ENCODE measurements at places on chromosomes 13 and 19.
A peak's percentile ranks its signal among the peaks of the same experiment; 100 is the strongest.

- DNase-seq = no peak
These were observed 25.2 kb upstream of the PDCD5 start for GRCh38 chr19:32555786-32556185.

DNA sequence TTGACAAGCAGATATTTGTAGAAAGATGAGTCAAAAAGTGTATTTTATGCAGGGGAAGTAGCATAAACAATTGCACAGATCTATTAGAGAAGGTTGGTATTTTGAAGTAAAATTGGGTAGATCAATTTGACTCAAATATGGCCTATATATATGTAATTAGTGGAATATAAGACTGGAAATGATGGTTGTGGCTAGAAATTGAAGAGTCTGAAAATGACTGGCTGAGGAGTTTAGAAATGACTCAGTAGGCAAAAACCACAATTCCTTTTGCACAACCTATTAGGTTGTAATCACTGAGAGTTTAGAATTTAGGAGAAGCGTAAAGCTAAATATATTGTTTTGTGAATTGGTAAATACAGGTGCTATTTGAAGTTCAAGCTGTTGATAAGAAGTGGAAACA is 622.6 kb upstream of the PCDH20 start:
- DNase-seq = no peak

DNA sequence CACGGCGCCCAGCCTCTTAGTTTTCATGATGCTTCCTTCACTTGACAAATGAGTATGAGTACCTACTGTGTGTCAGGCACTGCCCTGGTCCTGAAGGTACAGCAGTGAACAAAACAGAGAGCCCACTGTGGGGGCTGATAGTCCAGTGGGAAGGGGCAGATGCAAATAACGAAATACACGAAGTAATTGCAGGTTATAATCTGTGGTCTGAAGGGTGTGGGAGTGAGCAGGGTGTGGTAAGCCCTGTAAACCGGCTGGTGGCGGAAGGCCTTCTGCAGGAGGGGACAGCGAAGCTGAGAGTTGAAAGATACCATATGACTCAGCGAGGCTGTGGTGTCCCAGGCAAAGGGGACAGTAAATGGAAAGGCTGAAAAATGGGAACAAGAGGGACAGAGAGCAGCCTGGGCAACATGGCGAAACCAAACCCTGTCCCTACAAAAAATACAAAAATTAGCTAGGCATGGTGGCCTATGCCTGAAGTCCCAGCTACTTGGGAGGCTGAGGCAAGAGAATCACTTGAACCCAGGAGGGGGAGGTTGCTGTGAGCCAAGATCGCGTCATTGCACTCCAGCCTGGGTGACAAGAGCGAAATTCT is 60.5 kb downstream of the MAP4K1 start:
- no peak for DNase-seq

DNA sequence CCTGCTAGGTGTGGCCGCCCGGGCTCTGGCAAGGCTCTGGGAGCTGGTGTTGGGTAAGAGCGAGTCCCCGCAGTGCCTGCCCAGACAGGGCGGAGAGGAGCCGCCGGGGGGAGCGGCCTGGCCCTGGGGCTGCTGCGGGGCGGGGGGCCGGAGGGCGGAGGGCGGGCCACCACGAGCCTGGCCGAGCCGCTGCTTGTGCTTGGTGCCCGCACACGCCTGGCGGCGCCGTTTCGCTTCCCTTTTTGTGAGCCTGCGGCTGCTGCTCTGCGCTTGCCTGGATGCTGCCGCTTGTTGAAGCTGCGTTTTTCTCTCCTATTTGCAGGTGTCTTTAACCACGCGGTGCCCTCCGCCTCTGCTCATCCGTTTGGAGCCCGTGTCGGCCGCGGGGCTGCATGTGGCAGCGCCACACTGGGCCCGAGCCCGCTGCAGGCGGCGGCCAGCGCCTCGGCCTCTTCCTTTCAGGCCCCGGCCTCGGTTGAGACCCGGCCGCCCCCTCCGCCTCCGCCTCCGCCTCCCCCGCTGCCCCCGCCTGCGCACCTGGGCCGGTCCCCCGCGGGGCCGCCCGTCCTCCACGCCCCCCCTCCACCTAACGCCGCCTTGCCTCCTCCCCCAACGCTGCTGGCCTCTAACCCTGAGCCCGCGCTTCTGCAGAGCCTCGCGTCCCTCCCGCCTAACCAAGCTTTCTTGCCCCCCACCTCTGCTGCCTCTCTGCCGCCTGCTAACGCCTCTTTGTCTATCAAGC is 8.5 kb downstream of the PLEKHJ1 start:
- DNase-seq = peak; percentile 53
